ENCODE measurements at places on chromosomes 12 and 14.
A peak's percentile ranks its signal among the peaks of the same experiment; 100 is the strongest.

DNA sequence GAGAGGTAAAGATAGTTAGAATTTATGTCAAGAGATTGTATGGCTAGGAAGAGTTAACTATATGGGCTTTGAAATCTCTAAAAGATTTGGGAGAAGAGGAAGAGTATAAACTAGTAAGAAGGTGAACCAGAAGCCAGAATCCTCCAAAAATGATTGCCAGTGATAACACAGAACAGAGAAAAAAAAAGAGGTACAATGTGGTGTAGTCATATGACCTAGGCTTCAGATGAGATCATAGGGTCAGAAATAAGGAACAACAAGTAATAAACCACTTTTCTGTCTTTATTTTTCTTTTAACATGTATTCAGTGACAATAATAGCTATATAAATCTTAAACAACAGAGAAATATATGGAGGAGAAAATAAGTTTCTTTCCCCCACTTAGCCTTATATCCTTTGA is 2.0 kb upstream of the NECAP1 start:
- DNase-seq = no peak

DNA sequence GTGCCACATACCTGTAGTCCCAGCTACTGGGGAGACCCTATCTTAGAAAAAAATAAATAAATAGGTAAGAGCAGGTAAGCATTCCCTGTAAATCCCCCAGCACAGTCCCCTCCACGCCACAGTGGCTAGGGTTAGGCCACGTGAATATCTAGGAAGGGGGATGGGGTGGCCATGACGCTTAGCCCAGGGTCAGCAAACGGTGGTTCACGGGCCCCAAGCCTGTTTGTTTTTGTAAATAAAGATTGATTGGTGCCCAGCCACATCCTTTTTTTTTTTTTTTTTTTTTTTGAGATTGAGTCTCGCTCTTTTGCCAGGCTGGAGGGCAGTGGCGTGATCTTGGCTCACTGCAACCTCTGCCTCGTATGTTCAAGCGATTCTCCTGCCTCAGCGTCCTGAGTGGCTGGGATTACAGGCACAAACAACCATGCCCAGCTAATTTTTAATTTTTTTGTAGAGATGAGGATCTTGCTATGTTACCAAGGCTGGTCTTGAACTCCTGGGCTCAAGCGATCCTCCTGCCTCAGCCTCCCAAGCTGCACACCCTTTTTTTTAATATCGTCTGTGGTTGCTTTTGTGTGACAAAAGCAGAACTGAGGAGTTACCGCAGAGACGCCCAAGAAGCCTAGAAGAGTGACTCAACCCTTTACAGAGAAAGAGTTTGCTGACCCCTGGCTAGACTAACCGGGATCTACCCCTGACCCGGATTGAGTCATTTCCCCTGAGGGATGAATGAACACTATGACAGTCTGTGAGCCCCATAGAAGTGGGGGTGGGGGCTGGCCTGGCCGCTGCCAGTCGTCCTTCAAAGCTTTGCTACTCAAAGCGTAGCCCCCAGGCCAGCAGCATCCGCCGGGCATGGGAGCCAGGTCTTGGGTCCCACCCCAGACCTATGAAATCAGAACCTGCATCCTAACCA is 113.7 kb upstream of the NCOR2 start:
- no peak for DNase-seq

GRCh38 chr14:42710071-42710470 is 1103.4 kb downstream of the LRFN5 start:
- no peak for DNase-seq

- DNase-seq = no peak
Observed at GRCh38 chr12:67681105-67681778, 32.7 kb downstream of the DYRK2 start.

- DNase-seq = no peak
Observed at GRCh38 chr12:79371226-79371625, 319.5 kb downstream of the PAWR start.

DNA sequence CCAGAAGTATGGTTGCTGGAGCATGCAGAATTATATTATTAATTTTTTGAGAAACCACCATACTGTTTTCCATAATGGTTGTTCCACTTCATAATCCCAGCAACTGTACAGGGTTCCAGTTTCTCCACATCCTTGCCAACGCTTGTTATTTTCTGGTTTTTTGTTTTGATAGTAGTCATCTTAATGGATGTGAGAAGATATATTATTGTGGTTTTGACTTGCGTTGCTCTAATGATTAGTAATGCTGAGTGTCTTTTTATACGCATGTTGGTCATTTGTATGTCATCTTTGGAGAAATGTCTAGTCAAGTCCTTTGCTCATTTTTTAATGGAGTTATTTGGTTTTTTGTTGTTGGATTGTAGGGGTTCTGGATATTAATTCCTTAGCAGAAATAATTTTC is 58.1 kb downstream of the DAAM1 start:
- no peak for DNase-seq

- DNase-seq = no peak
Observed at GRCh38 chr12:84694116-84694515, 218.5 kb downstream of the SLC6A15 start.

GRCh38 chr12:132924356-132924755 is 31.8 kb downstream of the ZNF605 start:
- DNase-seq = no peak

DNA sequence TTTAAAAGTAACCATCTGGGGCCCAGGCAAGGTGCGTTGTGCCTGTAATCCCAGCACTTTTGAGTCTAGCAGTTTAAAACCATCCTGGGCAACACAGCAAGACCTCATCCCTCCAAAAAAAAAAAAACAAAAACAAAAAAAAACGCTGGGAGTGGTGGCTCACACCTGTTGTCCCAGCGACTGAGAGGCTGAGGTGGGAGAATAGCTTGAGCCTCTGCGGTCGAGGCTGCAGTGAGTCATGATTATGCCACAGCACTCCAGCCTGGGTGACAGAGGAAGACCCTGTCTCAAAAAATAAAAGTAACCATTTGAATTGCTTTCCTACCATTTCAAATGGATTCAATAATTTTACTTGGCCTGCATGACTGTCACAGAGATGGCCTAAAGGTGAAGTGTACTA is 186.5 kb upstream of the ATP2B1 start:
- DNase-seq = no peak

- DNase-seq = no peak
Observed at GRCh38 chr12:11902525-11902875, 168.2 kb upstream of the BCL2L14 start.

DNA sequence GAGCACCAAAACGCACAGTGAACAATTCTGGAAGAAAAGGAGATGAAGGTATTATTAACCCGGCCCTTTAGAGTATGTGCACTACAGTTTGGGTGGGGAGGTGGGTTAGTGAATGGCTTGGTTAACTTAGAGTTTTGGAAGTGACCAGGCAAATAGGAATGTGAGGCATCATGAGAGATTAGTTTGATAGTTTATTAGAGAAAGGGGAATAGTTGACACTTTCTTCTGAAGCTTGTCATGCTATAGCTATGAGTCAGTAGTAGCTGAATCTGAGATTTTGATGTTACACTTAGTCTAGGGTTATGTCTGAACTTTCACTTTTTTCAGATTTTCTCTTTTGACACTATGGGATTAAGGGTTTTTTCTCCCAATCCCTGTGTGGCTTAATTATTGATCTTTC is 567.2 kb downstream of the SNAPC1 start:
- DNase-seq = no peak

DNA sequence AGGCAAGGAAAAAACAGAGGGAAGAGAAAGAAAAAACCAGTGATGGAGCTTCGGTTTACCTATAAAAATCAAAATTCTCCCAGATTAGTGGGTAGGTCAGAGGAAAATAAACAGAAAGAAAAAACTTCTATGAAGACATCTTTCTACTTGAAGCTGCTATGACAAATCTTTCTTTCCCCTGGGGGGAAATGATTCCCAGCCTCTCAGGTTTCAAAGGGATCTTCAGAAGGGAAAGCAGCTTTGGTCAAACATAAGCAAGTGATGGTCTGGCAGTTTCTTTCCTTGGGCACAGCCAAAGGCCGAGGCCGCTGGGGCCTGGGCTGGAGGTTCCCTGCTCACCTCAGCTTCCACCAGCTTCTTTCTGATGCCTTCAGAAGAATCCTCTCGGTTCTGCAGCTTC is 104.5 kb downstream of the PRKAB1 start:
- DNase-seq = no peak

GRCh38 chr12:38158428-38159091 is 158.0 kb upstream of the ALG10B start:
- DNase-seq = no peak

- DNase-seq = no peak
Observed at GRCh38 chr12:125225641-125226040, 160.4 kb downstream of the AACS start.

DNA sequence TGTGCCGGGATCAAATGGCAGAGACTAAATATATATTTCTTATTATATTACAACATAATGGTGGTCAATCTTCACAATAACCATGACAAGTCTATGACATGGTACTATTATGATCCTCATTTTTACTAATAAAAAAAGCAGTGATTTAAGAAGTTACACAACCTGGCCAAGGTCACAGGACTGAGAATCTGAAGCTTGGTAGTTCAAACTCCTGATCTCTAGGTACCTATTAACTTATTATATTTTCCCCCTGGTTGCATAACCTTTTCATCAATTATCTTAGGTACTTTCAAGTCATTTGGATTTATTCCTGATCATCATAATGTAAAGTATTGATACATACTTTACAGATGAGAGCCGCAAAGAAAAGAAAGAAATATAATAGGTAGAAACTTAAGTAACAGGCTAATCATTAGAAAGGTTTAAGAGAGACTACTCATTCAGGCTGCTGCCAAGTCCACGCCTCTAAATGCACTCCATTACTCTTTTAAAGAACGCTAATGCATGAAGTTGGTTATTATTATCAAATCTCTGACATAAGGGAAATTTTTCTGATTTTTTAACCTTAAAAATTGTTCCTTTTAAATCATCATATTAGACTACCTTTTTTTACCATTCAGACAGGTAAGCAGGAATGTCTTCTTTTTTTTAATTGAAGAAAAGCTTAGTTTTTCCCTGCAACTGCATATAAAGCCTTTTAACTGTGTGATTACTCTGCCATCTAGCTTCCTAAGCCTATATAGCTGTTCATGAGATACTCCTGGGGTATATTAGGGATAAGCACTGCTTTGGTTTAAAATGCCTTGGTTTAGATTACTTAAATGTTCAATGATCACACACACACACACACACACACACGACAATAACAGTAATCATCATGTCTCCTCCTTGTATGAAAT is 35.6 kb downstream of the RPS29 start:
- DNase-seq = no peak

GRCh38 chr12:16369156-16369555 is 21.7 kb downstream of the MGST1 start:
- no peak for DNase-seq

DNA sequence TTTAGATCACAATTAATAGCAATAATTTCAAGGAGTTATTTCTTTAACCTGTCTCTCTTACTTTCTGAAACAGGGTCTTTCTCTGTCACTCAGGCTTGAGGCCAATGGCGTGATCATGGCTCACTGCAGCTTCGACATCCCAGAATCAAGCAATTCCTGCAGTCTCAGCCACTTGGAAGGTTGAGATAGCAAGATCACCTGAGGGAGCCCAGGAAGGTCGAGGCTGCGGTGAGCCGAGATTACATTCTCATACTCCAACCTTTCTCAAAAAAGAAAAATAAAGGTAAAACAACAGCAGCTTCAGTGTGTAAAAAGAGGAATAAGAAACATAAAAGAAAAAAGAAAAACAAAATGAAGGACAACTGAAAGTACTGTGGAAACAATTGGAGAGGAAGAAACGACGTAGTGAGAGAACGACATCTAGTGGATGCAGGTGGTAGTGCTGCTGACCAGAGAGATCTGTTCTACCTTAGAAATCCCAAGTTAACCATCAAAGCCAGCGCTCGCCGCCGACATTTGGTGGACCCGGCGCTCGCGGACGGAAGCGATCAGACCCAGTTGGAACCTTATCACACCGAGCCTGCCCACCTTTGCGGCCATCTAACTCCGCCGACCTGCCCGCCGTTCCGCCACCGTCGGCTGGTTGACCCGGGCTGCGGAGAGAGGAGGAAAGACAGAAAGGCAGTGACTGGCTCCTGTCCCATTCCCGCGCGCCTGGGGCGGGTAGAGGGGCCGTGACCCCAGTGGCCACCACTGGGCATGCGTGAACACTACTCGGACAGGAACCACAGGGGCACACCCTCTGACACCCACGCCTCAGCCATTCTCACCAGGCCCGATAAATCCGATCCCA is 196.1 kb downstream of the ALG10 start:
- DNase-seq = peak; percentile 20

GRCh38 chr12:12533238-12533829 is 29.3 kb downstream of the DUSP16 start:
- no peak for DNase-seq

DNA sequence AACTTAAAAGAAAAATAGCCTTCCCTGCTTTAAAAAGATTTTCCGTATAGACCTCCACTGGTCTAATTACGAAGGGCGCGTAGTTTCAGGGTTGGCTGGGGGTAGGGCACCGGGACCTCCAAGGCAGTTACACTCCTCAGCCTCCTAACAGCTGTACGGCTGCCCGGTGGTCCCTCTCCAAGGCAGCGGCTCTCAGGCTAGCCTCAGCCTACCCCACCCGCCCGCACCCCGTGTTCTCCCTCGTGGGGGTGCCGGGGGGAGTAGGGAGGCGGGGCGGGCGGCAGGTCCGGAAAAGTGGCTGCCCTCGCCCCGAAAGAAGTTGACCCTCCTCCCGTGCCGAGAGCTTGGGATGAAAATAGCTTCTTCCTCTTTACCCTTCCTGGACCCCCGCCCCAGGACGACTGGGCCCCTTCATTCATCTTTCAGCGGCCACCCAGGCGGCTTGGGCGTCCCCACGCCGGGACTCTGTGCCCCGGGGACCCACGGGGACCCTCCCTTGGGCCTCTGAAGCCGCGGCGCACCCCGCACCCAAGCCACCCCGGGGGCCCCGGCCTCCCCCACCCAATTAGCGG is 991 bp upstream of the RCOR1 start:
- DNase-seq = peak; percentile 17

DNA sequence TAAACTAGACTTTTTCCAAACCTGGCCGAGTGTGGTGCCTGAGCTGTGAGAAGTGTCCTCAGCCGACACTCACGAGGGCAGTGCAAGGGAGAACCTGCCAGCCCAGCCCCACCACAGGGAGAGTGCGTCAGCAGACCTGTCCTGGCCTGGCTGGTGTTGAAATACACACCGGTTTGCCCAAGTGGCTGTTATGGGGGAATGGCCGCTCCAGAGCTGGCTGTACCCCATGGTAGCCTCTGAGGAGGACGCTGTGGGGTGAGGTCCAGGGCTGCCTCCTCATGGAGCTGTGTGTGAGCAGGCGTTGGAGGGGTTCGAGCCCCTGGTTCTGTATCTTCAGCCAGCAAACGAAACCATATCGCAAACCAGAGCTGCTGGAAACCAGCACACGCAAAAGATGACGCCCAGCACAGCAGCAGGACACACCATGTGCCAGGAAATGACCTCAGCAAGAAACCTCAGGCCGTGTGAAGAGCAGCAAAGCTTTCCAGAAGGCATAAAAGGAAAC is 9.4 kb downstream of the ANKRD9 start:
- no peak for DNase-seq

GRCh38 chr12:116336542-116337065 is 59.1 kb upstream of the MED13L start:
- DNase-seq = no peak

GRCh38 chr14:24057271-24057670 is 5.5 kb downstream of the CARMIL3 start:
- no peak for DNase-seq

All from activated T-helper 9 cell treated with anti-CD3 and anti-CD28 coated beads, Interleukin-2, amount 50 U/mL, for 16 hours (primary cell).